ENCODE measurements at places on chromosomes 5 and 9.

DNA sequence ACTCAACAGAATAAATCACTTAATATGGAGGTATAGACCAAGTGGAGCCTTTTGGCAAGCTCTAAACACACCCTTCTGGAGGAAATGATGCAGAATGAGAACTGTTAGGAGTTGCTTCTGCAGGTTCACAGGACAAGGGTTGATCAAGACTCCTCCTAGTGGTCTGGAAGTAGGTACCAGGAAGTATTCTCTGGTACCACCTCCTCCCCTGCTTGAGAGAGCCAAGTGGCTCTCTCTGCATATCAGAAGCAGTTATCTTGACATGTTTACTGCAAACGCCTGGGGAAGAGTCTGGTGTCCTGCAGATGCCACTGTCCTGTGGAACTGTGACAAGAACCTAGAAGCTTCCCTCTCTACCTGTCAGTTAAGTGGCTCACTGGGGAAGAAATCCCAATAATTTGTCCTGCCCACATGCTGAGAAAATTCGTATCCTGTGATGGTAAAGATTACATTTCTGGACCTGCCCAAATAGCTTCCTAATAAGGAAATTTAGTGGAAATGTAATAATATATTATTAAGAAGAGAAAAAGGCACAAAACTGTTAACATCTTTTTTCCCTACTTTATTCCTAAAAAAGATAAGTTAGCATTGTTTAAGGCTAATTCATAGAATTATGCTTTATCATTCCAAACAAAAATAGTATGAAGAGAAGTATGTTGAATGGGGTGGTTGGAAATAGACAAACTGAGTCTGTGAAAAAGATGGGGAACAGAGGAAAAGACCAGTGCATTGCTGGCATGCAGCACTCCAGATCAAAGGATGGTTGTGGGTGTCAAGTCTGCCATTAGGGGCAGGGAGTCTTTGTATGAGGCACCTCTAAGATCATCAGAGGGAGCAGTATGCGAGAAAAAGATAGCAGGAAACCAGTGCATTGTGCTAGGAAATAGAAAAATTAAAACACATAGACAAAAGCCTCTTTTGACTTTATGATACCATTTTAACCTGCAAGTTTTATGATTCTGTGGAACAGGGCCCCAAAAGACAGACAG lies 118.8 kb downstream of the CDC42SE2 start:
- peak; percentile 72 for DNase-seq

GRCh38 chr5:38528162-38528703 lies 28.2 kb downstream of the LIFR start:
- no peak for DNase-seq

DNA sequence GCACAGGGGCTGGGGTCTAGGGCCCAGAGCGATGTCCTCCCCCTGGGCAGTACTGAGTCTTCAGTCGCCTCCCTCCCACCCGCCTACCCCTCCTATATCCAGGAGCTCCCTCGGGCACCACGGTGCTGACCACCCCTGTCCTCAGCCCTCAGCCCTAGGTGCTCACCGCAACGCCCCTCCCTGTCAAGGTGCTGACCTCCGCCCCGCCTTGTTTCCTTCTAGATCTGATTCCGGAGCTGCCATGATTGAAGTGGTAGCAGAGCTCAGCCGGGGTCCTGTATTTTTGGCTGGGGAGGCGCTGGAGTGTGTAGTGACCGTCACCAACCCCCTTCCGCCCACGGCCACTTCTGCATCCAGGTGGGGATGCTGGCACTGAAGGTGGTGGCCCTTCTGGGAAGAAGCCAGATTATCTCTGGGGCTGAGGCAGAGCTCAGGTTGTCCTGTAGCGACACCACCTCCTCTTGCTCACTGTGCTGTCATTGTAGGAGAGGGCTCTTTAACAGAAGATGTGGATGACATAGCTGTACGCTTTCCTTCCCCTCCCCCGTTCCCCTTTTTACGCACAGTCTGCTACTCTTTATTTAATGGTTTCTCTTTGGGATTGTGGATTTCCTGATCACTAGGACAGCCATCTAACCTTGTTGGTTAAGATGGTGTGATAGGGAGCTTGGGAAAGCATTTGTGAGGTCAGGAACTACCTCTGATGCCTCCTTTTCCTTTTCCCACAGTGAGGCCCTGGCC lies 598 bp downstream of the RGP1 start:
- peak; percentile 75 for DNase-seq

- DNase-seq = no peak
Measured at GRCh38 chr5:112419164-112419985, at the start of gene EPB41L4A. TSS of gene EPB41L4A (minus strand) at chr5:112419277. CDS start at chr5:112419039, 238 bp downstream.

- no peak for DNase-seq
Measured at GRCh38 chr5:11584017-11584416, 320.2 kb downstream of the CTNND2 start.

DNA sequence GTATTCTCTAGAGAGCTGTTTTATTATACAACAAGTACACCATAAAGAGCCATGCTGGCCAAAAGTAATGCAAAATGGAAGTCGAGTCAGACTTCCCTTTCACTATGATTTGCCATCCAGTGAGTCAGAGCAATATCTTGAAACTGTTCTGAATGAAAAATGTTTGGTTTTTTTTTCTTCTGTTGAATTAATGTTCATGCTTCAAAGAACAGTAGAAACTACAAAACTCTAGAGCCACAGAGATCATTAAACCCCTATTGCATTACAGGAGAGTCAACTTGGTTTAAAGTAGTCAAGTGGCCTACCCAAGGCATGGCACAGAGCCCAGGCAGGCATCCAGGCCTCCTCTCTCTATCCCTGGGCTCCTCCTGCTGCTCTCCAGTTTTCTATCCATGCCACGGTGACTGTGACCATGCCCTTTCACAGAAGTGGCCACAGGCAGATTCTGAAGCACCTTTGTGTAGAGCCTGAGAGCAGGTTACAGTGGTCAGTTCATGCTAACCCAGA lies 358.9 kb downstream of the DEPDC1B start:
- DNase-seq = no peak

- DNase-seq = no peak
Measured at GRCh38 chr9:97039514-97039860, 545 bp upstream of the CTSV start.

GRCh38 chr9:26013199-26013598 lies 335.0 kb upstream of the TUSC1 start:
- DNase-seq = no peak

GRCh38 chr9:110912419-110913291 lies 125.6 kb downstream of the LPAR1 start:
- no peak for DNase-seq

- DNase-seq = no peak
Measured at GRCh38 chr9:80664327-80665210, 1024.8 kb downstream of the TLE1 start.

GRCh38 chr9:137913132-137913531 lies 35.5 kb downstream of the CACNA1B start:
- no peak for DNase-seq

- DNase-seq = no peak
Measured at GRCh38 chr5:2415678-2416077, 335.8 kb downstream of the IRX2 start.

DNA sequence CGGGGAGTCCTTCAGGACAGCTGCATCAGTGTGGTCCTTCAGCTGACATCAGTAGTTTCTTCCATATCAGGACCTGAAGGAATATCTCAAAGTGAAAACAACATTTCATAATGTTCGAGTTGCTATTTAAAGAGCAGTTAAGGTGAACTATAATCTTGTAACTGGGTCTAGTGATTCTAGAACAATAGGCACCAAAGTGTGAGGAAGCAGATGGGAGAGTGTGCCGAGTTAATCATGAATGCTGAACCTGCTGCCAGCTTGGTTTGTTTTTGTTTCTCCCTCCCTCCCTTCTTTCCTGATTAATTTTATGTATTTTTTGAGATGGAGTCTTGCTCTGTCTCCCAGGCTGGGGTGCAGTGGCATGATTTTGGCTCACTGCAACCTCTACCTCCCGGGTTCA lies 3.6 kb upstream of the PTGR1 start:
- DNase-seq = no peak

DNA sequence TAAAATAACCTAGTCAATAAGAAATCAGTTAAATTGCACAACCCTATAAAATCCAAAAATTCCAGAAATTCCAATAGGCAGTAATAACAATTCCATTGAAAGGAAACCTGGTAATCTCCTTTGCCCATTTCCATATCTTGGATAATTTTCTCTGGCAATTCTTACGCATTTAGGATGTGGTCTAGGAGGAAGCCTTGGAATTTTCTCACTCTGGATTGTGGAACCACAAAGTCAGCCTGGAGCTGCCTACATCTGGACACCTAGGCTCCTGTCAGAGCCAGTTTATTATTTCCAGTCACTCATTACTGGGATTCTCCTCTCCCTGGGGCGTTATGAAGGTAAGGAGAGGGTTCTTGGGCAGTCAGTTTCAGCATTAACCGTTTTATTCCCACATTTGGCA lies 40.3 kb upstream of the GNE start:
- DNase-seq = no peak

GRCh38 chr9:95551406-95551805 lies 34.6 kb upstream of the PTCH1 start:
- no peak for DNase-seq
